ENCODE measurements at places on chromosomes 3 and 15.

- DNase-seq, result no peak
Observed at GRCh38 chr15:99454941-99455788, 110.6 kb upstream of the MEF2A start.

DNA sequence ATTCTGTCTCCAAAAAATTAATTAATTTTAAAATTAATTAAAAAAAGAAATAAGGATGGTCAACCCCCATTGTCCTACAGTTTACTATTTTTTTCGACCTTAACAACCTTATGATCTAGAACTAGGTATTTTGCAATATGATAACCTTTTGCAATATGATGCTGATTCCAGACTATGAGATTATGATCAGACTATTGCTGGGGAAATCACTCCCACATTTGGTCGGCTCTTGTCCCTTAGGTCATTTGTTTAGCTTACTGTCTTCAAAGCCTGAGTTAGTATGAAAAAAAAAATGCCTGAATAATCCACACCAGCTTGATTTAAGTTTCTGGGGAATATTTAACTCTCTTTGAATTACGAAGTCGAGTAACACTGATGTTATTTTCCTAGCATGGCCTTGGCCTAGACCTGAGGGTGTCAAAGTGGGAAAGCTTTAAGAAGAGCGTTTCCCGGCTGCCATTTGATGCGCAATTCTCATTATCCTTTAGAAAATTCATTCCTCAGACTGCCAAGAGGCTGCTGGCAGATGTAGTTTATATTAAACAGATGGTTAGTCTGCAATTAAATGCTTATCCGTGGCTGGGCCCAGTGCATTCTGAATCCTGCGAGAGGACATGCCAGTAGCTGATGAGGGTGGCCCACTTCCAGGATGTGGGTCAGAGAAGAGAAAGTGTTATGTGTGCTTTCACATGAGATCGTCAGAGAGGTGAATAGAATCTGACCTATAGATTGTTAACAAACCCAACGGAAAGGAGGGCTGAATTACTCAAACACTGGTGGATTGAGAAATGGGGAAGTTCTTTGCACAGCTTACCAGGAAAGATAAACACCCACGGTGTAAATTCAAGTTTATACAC lies 496.0 kb upstream of the THBS1 start:
- no peak for DNase-seq

DNA sequence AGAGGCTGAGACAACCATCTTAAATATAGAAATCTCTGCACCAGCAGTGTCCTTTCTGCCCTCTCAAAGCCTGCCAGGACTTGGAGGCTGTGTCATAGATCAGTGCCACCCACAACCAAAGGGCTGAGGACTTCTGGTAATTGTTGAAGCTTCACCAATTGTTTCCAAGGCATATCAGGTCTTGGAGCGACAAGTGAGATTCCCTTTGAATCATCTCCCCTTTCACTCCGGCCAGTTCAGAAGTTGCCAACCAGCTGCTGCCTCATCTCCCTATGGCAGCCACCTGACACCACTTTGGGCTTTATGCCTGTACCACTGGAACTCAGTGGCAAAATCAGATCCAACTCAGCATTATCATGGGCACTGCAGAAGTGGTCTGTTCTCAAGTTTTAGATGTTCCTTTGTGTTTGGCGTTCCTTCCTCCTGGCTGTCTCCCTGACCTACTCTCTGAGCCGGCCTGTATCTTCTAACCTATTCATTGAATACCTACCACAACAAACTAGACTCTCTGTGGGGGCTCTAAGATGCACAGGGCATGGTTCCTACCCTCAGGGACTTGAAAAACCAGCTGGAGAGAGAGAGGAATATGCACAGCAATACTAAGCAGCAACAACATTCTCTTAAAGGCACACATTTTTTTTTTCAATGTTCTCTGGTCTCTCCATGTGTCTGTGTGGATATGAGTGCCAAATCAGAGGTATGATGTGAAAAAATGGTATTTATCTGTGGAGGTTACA lies 90.8 kb upstream of the PFN2 start:
- DNase-seq, result no peak

GRCh38 chr15:31606931-31607497 lies 280.4 kb downstream of the KLF13 start:
- no peak for DNase-seq

DNA sequence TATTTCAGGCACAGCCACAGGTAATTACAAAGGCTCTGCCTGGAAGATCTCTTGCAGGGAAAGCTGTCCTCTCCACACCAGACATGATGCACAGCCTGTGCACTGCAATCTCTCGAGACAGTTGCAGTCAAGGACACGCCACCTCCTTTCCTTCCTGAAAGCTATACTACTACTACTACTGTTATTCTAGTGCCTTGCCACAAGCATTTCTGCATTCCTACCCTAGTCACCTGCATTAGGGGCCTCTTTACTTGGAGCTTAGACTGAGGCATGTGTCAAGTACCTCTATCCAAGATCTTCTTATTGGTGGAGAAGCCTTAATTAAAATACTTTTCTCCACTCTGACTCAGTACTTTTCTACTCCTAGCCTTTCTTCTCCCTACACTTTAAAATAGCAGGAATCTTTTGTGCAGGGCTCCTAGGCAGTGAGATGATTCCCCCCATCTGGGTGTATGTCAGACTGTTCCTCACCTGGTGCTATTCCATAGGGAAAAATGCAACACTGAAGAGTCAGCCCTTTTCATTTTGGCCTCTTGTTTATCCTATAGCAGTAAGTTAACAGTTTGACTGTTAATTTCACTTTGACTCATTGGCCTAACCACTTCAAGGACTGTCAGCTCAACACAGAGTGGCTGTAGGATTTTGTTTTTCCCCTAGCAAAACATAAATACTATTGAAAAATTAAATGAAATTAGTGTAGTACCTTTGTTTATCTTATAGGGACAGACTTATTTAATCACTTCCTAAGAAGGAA lies 78.9 kb downstream of the ESYT3 start:
- no peak for DNase-seq

- no peak for DNase-seq
Observed at GRCh38 chr15:78831229-78832207, 20.3 kb upstream of the ADAMTS7 start.

GRCh38 chr3:190000861-190001196 lies 119.9 kb downstream of the P3H2 start:
- no peak for DNase-seq

DNA sequence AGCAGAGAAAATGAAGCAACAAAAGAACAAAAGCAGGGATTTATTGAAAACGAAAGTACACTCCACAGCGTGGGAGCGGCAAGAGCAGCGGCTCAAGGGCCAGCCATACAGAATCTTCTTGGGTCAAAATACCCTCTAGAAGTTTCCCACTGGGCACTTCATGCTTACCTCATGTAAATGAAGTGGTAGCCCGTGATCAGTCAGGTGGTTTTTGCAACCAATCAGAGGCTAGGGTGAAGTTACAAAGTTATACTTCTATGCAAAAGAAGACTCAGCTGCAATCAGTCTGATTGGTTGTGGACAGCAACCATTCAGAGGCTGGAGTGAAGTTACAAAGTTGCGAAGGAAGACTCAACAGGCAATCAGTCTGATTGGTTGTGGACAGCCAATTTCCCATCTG lies 37.8 kb upstream of the TRH start:
- no peak for DNase-seq

DNA sequence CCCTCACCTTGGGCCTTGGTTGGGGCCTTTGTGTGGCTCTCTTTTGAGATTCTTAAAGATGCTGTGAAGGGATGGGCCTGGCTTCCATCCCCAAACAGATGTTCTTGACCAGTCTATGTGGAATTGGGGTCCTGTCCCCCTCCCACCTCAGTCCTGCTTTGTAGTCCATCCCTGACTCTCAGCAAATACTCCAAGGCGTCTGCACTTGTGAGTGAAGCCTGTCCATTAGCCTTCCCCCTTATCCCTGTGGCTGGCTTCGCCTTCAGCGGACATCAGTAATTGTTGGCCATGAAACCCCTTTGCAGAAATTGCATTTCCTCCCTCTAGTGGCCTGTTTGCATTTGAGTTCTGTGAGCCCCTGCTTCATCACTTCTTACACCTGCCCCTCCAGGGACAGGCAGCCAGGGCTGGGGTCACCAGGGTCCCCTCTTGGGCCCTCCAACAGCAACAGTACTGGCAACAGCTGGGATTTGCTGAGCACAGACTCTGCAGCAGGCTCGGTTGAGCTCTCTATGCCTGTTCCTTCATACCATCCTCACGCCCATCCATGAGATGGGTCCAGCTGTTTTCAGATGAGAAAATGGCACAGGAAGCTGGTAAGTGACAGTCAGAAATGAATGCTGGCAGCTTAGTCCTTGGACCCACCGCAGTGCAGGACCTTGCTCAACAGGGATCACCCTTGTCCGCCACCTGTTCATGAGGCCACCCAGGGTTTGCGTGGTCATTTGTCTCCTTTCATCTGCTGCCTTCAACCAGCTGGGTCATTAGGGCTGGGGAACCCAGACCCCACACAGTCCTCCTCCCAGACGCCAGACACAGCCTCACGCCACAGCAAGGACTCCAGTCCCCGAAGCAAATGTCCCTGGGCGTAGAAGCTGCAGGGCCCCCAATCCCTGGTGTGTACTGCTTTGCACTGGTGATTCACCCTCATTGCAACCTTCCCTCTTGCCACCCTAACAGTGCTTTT lies 8.9 kb upstream of the LRRK1 start:
- DNase-seq, result no peak

DNA sequence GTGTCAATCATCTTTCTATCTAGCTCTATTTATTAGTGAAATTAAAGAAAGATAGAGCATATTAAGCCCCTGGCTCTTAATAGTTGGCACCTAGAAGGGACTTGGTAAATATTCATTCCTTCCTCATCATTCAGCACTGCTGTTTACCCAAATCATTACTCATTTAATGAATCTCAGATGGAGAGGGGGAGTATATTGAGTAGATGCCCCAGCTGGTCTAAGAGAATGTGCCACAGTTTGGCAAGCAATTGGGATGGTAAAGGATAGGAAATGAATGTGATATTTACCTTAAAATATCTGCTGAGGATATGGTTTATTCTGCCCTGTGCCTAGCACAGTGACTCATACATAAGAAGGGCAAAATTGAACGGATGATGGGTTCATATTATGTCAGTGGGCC lies 6.0 kb downstream of the IL1RAP start:
- no peak for DNase-seq

DNA sequence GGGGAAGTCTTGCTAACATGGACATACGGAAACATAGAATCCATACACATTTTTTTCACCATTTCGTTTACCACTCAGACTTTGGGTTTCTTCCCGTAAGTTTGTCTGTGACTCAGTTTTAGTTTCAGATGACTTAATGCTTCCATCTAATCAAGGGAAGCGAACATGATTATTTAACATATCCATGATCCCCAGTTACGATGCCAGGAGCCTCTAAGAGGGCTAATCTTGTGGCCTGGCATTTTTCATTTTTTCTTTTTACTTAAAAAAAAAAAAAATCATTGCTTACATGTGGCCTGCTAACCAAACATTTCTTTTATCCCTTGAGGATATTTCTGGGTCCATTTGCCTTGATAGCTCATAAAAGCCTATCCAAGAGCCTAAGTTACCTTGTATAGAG lies 20.2 kb upstream of the PLOD2 start:
- no peak for DNase-seq

GRCh38 chr15:93066224-93066681 lies 22.8 kb downstream of the RGMA start:
- DNase-seq, result no peak

- DNase-seq, result no peak
Observed at GRCh38 chr3:178381555-178381954, 154.7 kb upstream of the KCNMB2 start.

DNA sequence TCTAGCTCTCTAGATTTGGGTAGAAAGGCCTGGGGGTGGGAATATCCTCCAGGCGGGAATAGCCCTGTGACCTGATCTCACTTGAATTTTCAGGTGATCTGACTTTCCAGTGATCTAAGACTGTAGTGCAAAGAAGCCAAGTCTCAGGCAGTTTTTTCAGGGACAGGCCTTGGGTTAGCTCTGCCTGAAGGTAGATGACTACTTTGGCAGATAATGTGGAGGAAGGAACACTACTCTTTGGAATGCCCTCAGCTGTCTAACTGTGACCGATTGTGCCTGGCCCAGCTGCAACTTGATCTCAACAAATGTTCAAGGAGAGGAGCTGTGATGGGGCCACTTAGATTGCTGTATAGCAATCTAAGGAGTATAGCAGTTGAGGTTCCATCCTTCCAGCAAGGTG lies 193.7 kb downstream of the TCF12 start:
- DNase-seq, result no peak

- DNase-seq, result no peak
Observed at GRCh38 chr3:176568189-176568588, 629.1 kb downstream of the TBL1XR1 start.

GRCh38 chr3:59401924-59402323 lies 352.1 kb upstream of the CFAP20DC start:
- DNase-seq, result no peak

DNA sequence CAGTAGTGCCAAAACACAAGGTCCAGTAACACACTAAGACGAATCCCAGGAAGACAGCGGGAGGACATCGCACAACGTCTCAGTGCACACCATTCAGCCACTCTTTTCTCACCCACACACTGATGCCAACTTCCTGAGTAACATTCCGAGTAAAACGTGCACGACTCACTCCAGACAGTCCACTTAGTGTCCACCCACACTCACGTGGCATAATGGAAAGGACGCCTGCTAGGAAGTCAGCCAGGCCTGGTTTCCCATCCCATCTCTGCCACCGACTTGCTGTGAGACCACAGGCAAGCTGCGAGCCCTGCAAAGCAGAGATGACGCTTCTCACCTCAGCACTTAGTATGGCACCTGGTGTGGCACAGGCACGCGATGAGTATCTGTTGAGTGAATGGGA lies 36.8 kb upstream of the VGLL4 start:
- no peak for DNase-seq

DNA sequence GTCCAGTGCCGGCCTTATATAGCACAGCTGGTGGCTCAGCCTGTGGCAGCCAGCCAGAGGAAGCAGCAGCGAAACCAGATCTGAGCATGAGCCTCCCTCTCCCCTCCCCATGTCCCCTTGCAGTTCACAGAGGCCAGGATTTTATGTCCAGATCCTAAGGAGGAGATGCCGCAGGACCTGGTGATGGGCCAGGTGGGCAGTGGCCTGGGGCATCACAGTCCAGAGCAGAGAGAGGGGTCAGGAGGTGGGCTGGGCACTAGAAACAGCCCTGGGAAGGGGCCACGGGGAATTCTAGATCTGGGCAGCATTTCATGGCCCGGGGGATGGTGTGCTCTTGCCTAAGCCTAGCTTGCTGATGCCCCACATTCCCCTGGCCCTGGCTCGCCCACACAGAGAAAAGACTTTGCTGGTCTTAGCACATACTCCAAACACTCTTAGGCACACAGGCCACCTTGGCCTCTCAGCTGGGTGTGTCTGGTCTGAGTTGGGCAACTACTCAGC lies 259 bp upstream of the CILP start:
- DNase-seq, result no peak

GRCh38 chr3:81837071-81837593 lies 75.7 kb upstream of the GBE1 start:
- DNase-seq, result no peak

GRCh38 chr3:147943265-147943945 lies 534.2 kb downstream of the ZIC1 start:
- no peak for DNase-seq
